Stromal cell of bone marrow (primary cell): ENCODE measurements at places on chromosomes 6 and 20.

- DNase-seq = no peak
These were observed 30.7 kb downstream of the LY86 start for GRCh38 chr6:6619021-6619794.

DNA sequence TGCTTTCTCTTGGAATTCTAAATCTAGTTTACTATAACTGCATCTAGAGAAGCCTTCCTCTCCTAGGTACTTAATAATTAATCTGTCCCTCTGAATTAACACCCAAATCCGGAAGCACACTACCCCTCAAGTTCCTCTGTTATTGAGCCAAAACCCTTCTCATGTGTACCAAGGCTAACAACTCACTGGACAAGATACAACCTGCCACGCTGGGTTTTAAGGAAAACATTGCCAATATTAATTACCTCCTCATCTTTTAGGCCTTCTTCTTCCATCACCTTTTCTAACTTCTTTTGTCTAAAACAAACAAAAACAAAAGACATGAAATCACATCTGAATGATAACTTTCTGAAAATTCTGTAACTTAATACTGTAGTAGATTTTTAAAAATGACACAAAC, 21.9 kb downstream of the STK38 start:
- DNase-seq = no peak

- DNase-seq = peak; percentile 61
These were observed at the start of gene SRPK1 for GRCh38 chr6:35920793-35921732. Gene SRPK1, minus strand, starts transcription at chr6:35921098. Its CDS starts 42 bp downstream, at chr6:35921056.

- peak; percentile 2 for DNase-seq
These were observed 352.4 kb downstream of the LAMA2 start for GRCh38 chr6:129235167-129236000.

DNA sequence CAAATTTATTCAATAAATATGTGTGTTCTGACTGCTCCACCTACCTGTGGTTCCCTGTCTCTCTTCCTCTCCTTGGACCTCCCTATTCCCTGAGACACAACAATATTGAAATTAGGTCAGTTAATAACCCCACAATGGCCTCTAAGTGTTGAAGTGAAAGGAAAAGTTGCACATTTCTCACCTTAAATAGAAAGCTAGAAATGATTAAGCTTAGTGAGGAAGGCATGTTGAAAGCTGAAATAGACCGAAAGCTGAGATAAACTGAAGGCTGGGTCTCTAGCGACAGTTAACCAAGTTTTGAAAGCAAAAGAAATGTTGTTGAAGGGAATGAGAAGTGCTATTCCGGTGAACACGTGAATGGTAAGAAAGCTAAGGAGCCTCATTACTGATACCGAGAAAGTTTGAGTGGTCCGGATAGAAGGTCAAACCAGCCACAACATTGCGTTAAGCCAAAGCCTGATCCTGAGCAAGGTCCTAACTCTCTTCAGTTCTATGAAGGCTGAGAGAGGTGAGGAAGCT, 34.1 kb downstream of the UST start:
- DNase-seq = no peak

DNA sequence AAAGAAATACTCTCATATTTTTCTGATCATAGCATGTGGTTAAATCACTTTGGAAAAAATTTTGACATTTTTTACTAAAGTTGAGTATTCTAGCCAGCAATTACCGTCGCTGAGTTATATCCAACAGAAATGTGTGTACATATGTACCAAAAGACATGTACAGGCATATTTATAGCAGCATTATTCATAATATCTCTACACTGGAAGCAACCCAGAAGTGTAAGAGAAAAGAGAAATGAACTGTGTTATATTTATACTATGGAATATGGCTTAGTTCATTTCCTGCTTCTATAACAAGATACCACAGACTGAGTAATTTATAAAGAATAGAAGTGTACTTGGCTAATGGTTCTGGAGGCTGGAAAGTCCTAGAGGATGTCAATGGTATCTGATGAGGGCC, 474.0 kb upstream of the GJE1 start:
- DNase-seq = no peak

DNA sequence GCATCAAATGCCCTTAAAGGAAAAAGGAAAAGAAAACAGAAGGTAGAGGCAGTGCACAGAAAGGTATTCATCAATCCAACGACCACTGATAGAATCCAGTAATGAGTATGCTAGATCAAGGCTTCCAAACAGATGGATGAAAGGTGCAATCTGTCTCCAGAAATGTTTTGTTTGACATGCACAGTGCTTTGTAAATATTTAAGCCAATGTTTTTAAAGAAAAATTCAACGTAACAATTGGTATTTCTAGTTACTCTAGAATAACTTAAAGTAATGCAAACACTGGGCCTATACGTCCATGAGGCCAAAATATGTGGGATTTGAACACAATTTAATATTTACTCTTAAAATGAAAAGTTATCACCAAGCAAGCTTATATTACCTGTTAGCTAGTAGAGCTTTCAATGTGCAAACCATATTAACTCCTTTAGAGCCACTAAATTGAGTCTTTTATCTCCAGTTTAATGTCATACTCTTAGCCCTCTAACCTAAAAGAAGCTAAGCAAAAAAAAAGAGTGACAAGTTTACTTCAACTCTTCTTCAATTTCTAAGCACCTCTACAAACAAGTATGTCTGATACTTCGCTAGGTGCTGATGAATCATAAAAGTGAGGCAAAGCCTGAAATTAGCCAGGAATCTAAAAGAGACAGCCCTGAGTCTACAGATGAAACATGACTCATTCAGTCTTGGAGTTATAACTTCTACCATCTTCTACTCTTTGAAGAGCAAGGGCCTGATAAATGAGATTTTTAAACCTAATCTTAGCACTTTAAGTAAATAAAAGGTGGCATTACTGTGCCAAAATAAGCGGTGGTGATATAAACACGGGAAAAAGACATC, 169.8 kb downstream of the PTPRK start:
- no peak for DNase-seq

- peak; percentile 74 for DNase-seq
These were observed 215.2 kb downstream of the NFATC2 start for GRCh38 chr20:51327251-51327841.

DNA sequence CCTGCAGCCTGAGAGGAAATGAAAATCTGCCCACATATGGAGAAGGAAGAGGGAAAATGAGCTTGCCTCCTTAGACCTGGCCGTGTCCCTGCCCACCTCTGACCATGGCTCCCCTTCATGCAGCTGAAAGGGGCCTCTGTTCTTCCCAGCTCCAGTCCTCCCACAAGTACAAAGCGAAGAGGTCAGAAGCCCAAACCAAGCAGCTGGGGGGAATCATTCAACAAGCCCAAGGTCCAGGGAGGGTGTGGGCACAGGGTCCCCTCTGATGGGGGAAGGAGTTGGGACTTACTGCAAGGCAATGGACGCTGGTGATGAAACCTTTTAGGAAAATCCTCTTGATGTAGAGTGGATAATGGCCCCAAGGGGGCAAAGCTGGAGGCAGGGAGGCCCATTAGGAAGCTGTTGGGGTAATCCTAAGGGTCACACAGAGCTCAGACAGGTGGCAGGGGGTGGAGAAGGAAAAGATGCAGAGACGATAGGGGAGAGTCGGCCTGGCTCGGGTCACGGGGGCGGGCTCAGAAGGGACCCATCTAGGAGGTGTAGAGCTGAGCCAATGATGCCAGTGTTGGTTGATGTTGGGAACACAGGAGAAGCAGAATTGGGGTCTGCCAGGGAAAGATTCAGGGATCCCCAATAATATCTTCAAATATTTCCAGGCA, 16.1 kb upstream of the GRM4 start:
- no peak for DNase-seq

DNA sequence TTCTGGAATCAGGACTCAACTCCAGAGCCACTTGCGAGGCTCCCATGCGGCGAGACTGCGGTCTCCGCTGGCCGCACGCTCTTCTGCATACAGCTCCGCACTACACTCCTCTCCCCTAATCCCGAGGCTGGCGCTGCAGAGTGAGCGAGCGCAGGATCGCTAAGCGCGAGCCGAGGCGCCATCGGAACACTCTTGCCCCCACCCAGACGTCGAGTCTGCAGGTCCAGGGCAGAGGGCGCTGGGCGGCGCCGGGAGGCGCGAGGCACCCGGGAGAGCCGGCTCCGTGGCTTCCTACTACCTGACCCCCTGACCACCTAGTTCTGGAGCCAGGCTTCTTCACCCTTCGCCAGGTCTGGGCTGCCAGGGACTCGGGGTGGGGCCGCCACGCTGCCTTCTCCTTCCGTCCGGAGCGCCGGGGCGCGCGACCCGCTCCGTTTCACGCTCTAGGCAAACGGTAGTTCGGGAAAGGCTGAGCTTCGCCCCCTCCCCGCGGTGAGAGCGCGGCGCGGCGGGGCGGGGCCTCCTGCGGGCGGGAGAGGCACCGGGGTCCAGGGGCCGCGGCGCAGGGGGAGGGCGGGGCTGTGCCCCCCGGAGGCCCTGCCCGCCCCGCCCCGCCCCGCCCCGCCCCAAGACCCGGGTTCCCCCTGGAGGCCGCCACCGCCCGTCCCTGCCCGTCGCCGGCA, 5.4 kb upstream of the TUBB2A start:
- DNase-seq = no peak

- DNase-seq = no peak
These were observed 12.9 kb downstream of the TPMT start for GRCh38 chr6:18141805-18142590.

DNA sequence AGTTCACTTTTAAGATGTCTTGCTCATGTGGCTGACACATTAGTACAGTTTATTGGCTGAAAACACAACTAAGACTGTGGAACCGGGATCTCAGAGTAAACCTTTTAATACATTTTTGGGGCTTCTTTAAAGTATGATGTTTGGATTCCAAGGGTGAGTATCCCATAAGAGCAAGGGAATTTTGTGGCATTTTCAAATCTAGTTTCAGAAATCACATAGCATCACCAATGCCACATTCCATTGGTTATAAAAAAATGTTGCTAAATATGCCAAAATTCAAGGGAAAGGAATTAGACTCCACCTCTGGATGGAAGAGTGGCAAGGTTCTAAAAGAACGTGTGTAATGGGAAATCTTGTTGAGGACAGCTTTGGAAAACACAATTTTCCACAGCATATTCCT, 338.6 kb downstream of the COL12A1 start:
- DNase-seq = no peak

GRCh38 chr20:41214202-41214601, 76.9 kb downstream of the PLCG1 start:
- no peak for DNase-seq

GRCh38 chr6:135147637-135148592, 33.2 kb upstream of the MYB start:
- DNase-seq = no peak

DNA sequence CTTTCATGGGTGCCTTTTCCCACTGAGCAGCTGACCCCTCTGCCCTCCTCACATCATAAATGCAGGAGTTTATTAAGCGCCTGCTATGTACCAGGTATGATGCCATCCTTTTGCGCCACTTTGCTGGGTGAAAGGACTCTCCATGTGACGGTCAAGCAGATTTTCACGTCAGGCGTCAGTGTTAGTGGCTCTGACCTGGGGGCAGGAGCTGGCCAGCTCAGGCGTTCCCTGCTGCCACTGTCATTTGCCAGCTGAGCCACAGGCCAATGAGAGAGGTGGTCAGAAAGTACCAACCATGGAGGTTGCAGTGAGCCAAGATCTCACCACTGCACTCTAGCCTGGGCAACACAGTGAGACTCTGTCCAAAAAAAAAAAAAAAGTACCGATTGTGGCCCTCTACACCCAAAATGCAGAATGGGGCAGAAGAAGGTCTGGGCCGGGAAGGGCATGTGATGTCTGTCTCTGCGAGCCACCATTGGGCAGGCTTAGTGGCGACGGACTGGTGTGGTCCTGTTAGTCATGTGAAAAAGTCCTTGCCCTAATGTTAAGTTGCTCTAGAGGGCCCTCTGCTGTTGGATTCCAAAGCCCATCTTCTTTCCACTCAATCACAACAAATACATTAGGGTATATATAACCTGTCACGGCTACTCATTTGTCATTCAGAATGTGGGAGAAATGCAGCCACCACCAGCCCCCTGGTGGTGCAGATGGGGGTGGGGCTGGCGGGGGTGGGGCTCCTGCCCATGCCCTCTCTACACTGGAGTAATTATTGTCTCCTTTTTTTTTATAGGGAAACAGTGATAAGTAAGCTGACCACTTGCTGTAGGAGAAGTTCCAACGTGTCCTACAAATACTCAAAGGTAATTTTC, 18.4 kb upstream of the SLC22A1 start:
- no peak for DNase-seq

DNA sequence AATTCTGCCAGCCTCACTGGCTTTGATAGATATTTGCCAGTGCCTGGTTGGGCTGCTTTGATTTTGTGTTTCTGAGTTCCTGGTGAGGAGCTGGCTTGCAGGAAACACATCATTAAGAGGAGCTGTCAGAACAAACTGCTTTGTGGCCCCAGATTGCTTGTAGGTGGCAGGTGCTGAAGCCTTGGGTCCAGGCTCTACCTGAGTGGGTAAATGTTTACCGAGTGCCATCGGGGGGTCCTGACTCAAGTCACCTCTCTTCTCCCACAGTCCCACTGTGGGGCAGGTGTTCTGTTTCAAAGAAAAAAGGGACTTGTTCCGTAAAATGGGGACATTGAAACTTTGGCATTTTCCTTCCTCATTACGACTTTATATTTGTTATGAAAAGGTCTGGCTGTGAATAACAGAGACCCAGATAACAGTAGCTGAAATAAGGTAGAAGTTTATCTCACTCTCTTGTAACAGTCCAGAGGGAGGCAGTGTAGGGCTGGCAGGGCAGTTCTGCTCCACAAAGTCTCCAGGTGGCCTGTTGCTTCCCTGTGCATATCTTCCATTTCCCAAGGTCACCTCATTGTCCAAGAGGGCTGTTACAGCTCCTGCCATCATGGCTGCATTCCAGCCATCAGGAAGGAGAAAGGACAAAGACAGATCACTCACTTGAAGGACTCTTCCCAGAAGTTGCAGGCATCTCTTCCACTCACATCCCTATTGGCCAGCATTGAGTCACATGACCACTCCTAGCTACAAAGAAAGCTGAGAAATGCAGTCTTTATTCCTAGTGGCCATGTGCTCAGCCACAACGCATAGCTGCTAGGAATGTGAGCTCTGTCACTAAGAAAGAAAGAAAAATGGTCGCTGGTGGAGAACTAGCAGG, 149.9 kb upstream of the KCNG1 start:
- DNase-seq = no peak

DNA sequence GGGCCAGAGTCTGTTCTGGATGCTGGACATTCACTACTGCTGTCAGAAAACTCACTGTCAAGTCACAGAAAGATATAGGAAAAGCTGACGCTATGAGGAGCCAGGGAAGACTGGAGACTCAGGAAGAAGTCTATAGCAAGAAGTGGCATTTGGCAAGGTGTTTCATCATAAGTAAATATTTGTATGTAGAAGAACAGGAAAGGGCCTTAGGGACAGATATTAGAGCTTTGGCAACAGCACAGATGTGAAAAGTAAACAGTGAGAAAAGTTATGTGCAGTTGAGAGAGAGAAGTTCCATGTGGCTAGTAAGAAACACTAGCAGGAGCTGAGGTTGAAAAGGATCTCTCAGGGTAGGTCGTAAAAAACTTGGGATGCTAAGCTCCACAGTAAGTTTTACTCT, 868.9 kb downstream of the PHF3 start:
- no peak for DNase-seq
